ENCODE measurements at places on chromosomes 3 and 15.

DNA sequence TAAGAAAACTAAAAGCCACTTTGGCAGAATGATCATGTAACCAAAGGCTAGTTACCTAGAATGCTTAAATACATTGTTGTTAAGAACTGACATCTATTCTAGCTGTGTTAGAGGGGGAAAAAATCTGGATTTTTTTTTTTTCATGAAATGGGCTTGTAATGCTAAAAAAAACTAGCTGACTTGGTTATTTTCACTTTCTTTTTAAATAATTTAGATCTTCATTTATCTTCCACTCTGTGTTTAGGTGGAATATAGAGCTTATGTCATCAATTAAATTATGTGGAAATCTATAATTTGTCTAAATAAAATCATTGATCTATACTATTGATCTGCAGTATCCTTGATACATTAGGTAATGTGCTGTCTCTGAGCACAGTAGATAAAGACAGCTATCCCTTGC lies 217.4 kb downstream of the TCF12 start:
- DNase-seq, result no peak

DNA sequence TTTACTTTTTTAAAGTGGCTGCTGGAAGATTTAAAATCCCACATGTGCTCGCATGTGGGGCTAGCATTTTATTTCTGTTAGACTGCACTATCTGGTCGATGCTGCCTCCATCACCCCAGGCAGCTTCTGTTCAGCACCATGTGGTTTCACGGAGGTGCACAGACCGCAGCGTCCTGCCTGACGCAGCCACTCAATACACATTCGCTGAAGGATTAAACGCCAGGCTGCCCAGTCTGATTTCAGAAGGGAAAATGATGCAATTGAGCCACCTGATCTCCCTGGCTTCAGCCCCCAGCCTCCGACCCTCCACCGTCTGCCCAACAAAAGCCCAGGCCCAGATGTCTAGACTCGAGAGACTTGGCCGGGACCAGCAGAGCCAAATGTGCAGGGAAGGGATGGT lies 84.5 kb downstream of the MEGF11 start:
- DNase-seq, result no peak

DNA sequence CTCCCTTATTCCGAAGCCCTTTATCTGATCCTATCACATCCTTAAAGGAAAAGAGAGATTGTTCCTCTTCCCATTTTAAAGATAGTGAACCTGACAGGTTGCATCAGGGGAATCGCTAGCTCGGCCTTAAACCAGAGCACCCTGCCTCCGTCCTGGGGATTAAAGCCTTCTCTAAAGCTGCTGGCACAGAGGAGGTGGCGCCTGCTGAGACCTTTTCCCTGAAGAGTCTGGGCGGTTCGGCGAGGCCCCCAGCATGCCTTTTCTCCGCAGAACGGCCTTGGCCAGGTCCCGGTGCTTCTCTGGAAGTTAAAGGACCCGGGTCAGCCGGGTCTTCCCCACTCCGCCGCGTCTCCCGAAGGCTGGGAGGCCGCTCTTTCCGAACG lies 593 bp downstream of the FAM219B start:
- peak; percentile 23 for DNase-seq

- DNase-seq, result peak; percentile 23
Observed at GRCh38 chr15:57323806-57324589, 52.3 kb upstream of the CGNL1 start.

GRCh38 chr3:43028001-43028400 lies 48.9 kb downstream of the GASK1A start:
- no peak for DNase-seq

- DNase-seq, result no peak
Observed at GRCh38 chr3:22982981-22983587, 220.0 kb upstream of the UBE2E2 start.

GRCh38 chr3:4052706-4053105 lies 250.5 kb upstream of the SETMAR start:
- DNase-seq, result no peak

DNA sequence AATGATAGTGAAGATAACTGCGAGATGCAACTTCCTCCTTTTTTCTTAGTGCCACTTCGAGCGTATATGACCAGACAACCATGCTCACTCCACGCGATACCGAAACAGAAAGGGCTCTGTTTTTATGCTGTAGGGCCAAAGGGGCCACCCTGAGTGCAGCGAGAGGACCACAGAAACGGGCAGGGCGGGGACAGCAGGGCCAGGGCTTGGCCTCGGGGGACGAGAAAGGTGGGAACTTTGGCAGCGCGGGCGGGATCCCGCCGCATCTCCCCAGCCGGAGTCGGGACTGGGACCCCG lies 483 bp downstream of the VPS13C start:
- peak; percentile 75 for DNase-seq

DNA sequence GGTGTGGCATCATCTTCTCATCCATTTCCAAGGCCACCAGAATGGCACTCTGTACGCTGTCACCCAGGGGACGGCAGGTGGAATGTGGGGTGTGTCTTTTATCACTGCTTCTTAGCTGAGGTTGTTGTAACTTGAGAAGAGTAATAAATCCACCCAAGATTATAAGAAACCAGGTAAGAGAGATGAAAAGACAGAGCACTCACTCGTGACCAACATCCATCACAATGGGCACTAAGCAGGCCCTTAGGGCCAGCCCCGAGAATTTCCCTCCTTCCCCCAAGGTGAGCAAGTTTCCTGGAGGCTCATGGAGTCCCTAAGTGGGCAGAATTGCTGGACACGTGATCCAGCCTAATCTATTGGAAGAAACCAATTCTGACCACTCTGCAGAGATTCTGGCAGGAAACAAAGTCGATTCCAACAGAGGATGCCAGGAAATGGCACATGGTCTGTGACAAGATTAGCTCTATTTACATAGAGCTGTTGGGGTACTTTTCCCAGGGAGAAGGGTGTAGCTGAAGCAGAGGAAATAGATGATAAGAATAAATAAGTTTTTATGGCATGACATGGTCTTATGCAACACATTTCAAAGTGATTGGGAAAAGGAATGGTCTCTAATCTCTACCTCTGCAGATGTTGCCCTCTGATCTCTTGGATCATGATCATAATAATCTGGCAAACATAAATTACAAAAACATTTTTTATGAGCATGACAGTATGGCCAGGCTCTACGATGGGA lies 22.5 kb downstream of the SLC6A20 start:
- no peak for DNase-seq

GRCh38 chr15:79154483-79155135 lies 64.0 kb upstream of the RASGRF1 start:
- no peak for DNase-seq

DNA sequence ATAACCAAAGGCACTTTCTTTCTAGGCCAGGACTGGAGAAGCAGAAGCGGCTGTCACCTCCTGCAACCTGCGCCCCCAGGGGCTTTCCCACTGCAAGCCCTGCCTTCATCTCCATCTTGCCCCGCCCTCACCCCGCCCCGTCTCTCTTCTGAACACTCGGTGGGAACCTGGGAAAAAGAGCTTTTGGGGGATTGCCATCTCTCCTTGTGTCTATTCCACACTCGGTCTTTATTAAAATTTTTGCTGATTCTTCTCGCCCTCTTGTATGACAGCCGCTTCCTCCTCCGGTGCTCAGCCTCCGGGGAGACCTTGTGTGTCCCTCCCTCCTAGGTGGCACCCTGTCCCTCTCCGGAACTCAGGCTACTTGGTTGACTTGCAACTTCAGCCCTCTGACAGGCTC lies 41.9 kb upstream of the SPESP1 start:
- peak; percentile 3 for DNase-seq

GRCh38 chr15:31457631-31458526 lies 131.2 kb downstream of the KLF13 start:
- DNase-seq, result no peak

GRCh38 chr15:101180620-101181307 lies 71.1 kb downstream of the CHSY1 start:
- DNase-seq, result no peak

- no peak for DNase-seq
Observed at GRCh38 chr3:14141602-14142341, 16.9 kb downstream of the TMEM43 start.

- DNase-seq, result no peak
Observed at GRCh38 chr3:46399557-46399956, 7.3 kb downstream of the CCR5AS start.

GRCh38 chr15:43975326-43975725 lies 148.5 kb downstream of the WDR76 start:
- DNase-seq, result no peak

DNA sequence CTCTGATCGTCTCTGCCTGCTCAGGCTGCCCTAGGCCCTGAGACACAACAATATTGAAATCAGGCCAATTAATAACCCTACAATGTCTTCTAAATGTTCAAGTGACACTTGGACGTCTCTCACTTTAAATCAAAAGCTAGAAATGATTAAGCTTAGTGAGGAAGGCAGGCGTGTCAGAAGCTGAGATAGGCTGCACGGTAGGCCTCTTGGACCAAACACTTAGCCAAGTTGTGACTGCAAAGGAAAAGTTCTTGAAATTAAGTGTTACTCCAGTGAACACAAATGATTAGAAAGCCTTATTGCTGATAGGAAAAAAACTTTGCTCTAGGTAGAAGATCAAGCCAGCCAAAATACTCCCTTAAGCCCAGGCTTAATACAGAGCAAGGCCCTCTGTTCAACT lies 2.2 kb downstream of the HPS3 start:
- no peak for DNase-seq

DNA sequence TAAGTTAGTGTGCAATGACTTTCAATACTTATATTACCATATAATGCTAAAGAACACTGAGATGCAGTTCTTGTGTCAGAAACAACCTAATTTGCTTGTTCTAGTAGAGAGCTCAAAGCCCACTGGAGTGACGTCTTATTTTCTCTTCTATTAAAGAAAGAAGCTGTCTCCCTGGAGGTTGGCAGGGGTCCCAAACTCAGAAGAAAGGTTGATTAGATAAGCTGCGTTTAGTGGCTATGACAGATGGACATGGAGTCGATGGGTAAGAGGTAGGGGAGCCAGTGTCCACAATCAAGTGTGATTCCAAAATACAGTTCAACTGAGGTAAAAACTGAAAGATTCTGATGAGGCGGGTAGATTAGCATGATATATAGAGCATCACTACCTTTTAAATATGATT lies 363.6 kb downstream of the NLGN1 start:
- DNase-seq, result no peak

GRCh38 chr3:138135833-138136194 lies 3.6 kb upstream of the A4GNT start:
- DNase-seq, result no peak

DNA sequence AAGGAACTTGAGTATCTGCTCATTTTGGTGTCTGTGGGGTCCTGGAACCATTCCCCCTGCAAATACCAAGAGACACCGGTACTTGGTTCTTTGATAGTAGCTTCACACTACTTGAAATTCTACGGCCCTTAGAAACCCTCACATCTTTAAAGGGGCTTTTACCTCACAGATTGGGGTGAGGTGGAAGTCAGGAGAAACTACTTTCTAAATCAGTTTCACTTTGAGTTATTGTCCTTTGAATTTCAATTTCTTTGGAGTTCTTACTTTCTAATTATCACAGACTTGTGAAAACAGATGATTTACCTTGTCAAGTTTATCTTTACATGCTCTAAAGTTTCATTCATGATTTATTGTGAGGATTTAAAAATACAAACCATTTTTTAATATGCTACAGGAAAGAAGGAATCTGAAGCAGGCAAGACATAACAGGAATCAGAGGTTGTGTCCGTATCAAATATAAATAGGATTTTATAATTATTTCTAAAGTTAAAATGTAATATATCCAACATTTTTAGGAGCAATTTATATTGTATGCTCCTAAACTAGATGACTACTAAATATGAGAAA lies 98.9 kb downstream of the NEDD4 start:
- no peak for DNase-seq

DNA sequence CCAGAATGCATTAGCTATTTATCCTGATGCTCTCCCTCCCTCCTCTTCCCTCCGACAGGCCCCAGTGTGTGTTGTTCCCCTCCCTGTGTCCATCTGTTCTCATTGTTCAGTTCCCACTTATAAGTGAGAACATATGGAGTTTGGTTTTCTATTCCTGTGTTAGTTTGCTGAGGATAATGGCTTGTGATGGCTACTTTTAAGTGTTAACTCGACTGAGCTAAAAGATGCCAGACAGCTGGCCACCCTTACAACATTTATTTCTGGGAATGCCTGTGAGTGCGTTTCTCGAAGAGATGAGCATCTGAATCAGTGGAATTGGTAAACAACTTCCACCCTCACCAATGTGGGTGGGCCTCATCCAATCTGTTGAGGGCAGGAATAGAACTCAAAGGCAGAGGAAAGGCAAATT lies 24.7 kb upstream of the TM2D3 start:
- DNase-seq, result no peak

DNA sequence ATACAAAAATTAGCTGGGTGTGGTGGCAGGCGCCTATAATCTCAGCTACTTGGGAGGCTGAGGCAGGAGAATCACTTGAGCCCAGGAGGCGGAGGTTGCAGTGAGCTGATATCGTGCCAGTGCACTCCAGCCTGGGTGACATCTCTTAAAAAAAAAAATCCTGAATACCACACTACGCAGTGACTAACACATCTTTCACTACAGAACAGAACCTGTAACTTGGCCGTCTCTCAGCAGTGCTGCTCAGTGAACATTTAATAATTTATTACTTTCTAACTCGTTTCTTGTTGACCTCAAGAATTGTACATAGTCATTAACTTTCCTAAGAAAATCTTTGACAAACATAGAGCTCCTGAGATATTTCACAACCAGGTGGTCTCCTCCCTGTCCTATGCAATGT lies 3.8 kb downstream of the GREM1 start:
- no peak for DNase-seq

GRCh38 chr3:143063018-143063417 lies 56.6 kb upstream of the CHST2 start:
- DNase-seq, result no peak

- DNase-seq, result no peak
Observed at GRCh38 chr3:111366515-111366914, 175.5 kb upstream of the CD96 start.

Data from CD4-positive, alpha-beta T cell treated with Interleukin-17A for 1 hour (primary cell).